ENCODE measurements at places on chromosomes 2 and 18. TPM values are rescaled to one million over a fixed set of nuclear protein-coding genes. Genes with fewer than 3 reads are reported as not detected.

ZNF24 gene
- polyA plus RNA-seq: 10.1 TPM

KCNG2 gene
- not detected for polyA plus RNA-seq

SAG gene
- not detected for polyA plus RNA-seq

SLC9A4 gene
- 2.0 TPM for polyA plus RNA-seq

AUP1 gene
- polyA plus RNA-seq: 186 TPM

DSG1 gene
- 8.9 TPM for polyA plus RNA-seq

COL4A4 gene
- 0.16 TPM for polyA plus RNA-seq

GALR1 gene
- polyA plus RNA-seq: not detected

ZNF804A gene
- not detected for polyA plus RNA-seq

EGR4 gene
- polyA plus RNA-seq: not detected

MAP3K19 gene
- polyA plus RNA-seq: not detected

CD8A gene
- polyA plus RNA-seq: 4.2 TPM

All from esophagus (tissue), 2 donors.